GM03348 (cell line): ENCODE measurements at places on chromosomes 1 and 21.
A peak's percentile ranks its signal among the peaks of the same experiment; 100 is the strongest.

GRCh38 chr1:96544051-96544830, 177.3 kb upstream of the PTBP2 start:
- DNase-seq: no peak

DNA sequence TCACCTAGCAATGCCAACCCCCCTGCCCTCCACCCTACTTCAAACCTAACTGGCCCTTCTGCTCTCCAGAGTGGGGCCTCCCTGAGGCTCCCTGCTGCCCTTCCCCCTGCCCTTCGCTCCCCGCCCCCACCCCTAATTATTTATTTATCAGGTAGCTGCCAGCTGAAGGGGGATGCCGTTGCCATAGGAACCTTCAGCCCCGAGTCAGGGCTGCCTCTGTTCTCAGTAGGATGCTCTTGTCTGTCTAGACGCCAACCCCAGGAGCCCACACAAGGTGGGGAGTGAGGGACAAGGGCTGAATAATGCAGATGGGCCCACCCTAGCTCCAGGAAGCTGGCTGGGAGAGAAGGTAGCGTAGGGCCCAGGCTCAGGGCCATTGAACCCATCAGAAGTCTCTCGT, 41.1 kb downstream of the NKAIN1 start:
- DNase-seq: no peak

- DNase-seq: no peak
These were observed 4.4 kb downstream of the LBR start for GRCh38 chr1:225423518-225423855.

DNA sequence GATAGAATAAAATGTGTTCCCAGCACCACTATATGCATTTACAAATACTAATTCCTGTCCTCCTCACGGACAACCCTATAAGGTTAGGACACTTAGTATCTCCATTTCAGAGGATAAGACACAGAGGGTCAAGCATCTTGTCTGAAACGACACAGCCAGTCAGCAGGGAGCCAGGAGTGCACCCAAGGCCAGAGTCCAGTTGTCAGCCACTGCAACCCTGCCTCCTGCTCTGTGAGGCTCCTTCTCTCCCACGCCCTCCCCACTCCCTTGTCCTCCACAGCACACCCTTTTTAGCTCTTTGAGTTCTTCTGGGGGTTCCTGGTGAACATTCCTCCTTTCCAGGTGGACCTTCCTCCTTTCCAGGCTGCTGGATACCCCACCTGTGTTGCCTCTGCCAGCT, 119.0 kb upstream of the TNR start:
- no peak for DNase-seq

- DNase-seq: no peak
These were observed 15.4 kb upstream of the GUCA2B start for GRCh38 chr1:42137766-42138165.

- peak; percentile 84 for DNase-seq
These were observed 1.3 kb upstream of the S100A10 start for GRCh38 chr1:151994956-151995355.

DNA sequence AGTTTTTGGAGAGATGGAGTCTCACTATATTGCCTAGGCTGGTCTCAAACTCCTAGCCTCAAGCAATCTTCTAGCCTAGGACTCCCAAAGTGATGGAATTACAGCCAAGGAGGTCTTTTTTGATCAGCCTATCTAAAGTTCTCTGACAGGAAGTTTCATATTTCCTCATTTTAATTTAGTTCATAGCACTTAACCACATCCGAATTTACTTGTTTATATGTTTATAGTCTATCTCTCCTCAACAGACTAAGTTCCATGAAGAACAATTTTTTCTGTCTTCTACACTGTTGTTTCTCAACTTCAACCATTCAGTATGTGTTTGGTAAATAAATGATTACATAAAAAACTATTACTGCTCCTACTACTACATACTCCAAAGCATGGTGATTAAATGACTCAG, 47.9 kb downstream of the GON4L start:
- no peak for DNase-seq

GRCh38 chr21:44722731-44723130, 11.4 kb upstream of the TSPEAR start:
- no peak for DNase-seq
